ENCODE measurements at places on chromosomes 3 and 15.

GRCh38 chr3:52281981-52282801 lies 3.7 kb upstream of the WDR82 start:
- DNase-seq: peak; percentile 30

GRCh38 chr3:197320582-197320981 lies 22.2 kb upstream of the DLG1 start:
- no peak for DNase-seq

- DNase-seq: no peak
Observed at GRCh38 chr15:40999190-40999589, 45.9 kb downstream of the CHAC1 start.

GRCh38 chr3:185152410-185153170 lies at the start of gene C3orf70:
C3orf70 (minus strand) TSS chr3:185153060; CDS start chr3:185152823, 237 bp downstream.
- no peak for DNase-seq

DNA sequence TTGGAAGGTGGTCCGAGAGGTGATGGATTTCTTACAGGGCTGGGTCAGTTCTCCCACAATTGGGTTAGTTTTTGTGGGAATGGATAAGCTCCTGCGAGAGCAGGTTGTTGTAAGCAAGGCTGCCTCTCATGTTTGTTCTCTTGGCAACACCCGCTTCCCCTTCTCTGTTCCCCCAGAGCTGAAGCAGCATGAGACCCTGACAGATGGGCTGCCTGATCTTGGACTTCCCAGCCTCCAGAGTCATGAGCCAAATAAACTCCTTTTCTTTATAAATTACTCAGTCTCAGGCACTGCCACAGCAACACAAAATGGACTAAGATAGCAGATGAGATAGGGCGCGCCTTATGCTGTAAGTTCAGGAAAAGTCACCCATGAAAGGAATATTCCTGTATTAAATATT lies 38.7 kb downstream of the NIPA2 start:
- no peak for DNase-seq

- no peak for DNase-seq
Observed at GRCh38 chr3:49799761-49800160, at the start of gene CDHR4. CDHR4 (minus strand) TSS chr3:49799873; CDS start chr3:49799812, 61 bp downstream.

DNA sequence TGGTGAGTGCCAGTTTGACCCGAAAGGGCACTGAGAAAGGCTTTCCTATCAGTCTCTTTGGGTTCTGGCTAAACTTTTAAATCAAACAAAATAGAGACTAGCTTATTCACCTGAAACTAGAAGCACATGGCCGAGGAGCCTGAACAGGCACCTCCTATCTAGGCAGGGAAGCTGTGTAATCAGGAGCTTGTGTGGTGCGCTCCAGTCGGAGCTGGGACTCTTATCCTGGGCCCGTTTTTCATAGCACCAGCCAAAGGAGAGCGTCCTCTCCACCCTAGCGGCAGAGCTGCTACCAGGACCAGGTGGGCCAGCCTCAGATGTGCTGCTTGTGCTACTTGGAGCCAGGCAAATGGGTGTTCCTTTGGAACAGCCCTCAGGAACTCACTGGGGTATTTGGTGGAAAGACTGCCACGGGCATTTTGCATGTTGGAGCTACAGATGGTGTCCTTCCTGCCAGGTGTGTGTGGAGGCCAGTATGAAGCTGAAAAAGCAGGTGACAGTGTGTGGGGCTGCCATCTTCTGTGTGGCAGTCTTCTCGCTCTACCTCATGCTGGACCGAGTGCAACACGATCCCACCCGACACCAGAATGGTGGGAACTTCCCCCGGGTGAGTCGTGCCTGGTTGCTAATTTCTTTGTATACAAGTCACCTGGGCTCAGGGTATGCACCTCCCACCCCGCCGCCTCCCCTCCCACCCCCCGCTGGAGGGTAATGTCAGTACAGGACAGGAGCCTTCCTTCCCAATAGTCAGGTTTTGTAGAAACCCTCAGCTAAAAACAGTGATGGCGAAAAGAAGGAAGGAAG lies 833 bp downstream of the MAN2A2 start:
- no peak for DNase-seq

DNA sequence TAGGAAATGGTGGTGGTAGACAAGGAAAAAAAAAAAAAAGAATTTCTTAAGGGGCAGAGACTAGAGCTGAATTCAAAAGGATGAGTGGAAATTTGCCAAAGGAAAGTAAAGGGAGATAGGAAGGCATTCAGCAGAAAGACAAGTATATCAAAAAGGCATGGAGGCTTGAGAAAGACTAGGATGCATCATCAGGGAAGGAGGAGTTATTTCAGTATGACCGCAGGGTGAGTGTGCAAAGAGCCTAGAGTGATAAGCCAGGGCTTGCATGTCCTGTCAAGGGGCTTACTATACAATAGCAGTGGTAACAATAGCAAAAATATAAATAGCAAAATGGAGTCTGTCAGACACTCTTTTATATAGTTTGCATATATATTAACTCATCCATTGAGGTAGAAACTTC lies 112.0 kb downstream of the FRMD4B start:
- no peak for DNase-seq

DNA sequence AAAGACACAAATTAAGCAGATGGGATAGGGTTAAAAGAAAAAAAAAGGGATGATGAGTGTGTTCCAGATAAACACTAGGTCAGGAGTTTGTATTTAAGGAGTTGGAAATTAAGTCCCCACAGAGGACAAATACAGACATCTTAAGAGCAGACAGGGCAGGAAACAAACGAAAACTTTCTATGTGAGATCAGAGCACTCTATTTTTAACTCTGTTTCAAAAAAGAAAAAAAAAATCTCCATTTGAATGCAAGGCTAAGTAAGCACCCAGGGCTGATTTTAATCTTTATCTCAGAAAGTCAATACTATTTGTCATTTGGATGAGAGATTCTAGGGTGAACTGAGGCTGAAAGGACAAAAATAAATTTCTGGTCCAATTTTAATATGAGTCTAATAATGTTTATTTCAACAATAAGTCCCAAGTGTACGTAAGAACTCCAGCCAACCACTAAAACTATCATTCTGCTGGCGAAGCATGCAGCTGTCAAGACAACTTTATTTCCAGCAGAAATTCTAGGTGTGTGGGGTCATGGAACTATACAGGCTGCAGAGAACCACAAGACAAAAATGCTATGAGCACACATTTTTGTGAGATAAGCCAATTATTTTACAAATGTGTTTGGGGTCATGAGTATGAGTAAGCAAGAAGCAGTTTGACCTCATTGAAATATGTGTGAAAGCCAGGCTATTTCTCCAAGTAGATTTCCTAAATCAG lies 186.1 kb downstream of the FMN1 start:
- no peak for DNase-seq

DNA sequence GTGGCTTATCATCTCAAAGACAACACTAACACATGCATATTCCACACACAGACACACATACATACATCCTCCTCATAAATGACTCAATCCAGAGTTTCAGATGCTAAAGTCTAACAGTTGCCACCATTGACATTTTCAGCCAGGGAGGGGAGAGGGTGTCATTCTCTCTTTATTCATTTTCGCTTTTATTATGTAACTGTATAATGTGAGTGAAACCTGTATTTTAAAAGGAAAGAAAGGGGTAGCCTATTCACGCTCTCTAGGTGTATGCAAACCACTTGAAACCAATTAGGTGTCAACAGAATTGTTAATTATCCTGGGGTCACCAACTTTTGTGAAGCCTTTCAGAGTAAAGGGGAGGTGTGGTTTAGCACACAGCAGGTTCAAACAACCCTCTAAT lies 1282.9 kb downstream of the ROBO2 start:
- DNase-seq: no peak

DNA sequence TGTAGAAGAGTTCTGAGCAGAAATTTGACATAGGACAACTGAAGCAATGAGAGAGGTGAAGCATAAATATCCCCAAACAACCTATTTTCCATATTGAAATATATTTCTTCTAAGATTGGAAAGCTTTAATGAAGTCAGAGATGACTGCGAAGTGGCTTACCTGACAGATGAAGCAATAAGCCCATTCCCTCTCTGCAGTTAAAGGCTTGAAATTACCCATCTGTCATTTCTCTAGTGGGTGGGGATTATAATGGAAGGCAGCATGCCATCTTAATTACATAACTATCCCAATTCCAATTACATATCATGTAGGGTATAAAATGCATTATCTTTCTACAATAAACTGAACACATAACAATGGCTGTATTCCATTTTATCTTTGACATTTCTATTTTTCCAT lies 1070.5 kb downstream of the SI start:
- no peak for DNase-seq

DNA sequence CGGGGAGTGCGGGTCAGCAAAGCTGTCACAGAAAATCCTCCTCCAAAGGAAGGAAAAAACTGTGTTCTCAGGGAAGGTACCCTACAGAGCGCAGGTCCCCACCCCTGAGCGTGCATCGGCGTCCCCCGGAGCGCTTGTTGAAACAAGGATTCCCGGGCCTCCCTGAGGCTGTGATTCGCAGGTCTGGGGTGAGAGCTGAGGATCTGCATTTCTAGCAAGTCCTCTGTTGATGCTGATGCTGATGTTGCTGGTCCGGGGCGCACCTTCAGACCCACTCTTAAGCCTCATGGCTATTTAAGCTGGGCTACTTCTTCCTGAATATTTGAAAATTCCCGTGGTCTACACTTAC lies 226.2 kb upstream of the IGF1R start:
- DNase-seq: no peak

Data from activated T-helper 1 cell treated with Interleukin-2 at 50 U/mL for 16 hours (primary cell).